ENCODE measurements at places on chromosomes 4 and X. TPM values are rescaled to one million over a fixed set of nuclear protein-coding genes. Genes with fewer than 3 reads are reported as not detected.

GRCh38 chr4:7365462-7366179 is 69.1 kb downstream of the PSAPL1 start:
- no peak for DNase-seq
- no peak overlapping the region for H3K27ac ChIP-seq
- H3K27me3 ChIP-seq: no peaks in the 10 kb centered on the region
- H3K4me3 ChIP-seq: no peak overlapping the region
- peaks cover 19% of the 10 kb centered on the region for H3K4me1 ChIP-seq
- H3K36me3 ChIP-seq: no peaks in the 10 kb centered on the region

GRCh38 chr4:150136036-150136435 is 57.8 kb downstream of the DCLK2 start:
- H3K4me3 ChIP-seq: no peak overlapping the region
- H3K4me1 ChIP-seq: peaks cover 48% of the 10 kb centered on the region
- H3K27ac ChIP-seq: no peak overlapping the region
- H3K36me3 ChIP-seq: no peaks in the 10 kb centered on the region
- DNase-seq: no peak

GRCh38 chrX:38149016-38149415 is 71.7 kb downstream of the SRPX start:
- no peak overlapping the region for H3K4me3 ChIP-seq
- no peak overlapping the region for H3K27ac ChIP-seq
- DNase-seq: no peak
- H3K4me1 ChIP-seq: no peaks in the 10 kb centered on the region

PIR gene
- 17.2 TPM for total RNA-seq

HOPX gene
- total RNA-seq: 51.5 TPM

MAGEA12 gene
- not detected for total RNA-seq

ANKRD17 gene
- total RNA-seq: 41.1 TPM

ADGRL3 gene
- 5.4 TPM for total RNA-seq

DNA sequence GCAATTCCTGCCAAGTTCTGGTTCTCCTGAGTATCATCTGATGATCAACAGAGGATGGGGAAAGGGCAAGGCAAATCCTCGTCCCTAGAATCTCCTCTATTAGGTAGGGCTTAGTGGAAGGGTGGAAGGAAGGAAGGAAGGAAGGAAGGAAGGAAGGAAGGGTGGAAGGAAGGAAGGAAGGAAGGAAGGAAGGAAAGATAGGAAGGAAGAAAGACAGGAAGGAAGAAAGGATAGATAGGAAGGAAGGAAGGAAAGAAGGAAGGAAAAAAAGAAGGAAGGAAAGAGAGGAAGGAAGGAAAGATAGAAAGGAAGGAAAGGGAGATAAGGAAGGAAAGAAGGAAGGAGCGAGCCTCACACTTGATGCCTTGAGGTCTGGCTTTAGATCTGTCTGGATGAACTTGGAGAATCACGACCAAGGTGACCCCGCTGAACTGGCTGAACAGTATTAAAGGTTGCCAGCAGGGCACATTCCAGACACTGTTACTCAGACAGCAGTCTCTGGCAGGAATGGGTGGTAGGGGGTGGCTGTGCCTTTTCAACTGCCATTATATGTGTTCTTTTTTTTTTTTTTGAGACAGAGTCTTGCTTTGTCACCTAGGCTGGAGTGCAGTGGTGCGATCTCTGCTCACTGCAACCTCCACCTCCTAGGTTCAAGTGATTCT is 57.1 kb downstream of the MAP7D2 start:
- H3K4me3 ChIP-seq: no peak overlapping the region
- no peak for DNase-seq
- no peak overlapping the region for H3K27ac ChIP-seq
- no peaks in the 10 kb centered on the region for H3K27me3 ChIP-seq

SASH3 gene
- 8.7 TPM for total RNA-seq

GRCh38 chr4:21948347-21949072 is at the start of gene KCNIP4:
Gene KCNIP4, minus strand, starts transcription at chr4:21948772.
- H3K4me1 ChIP-seq: peaks cover 13% of the 10 kb centered on the region
- no peaks in the 10 kb centered on the region for H3K36me3 ChIP-seq
- peak within 1 kb of the TSS; percentile 69 for H3K4me3 ChIP-seq
- peaks cover 18% of the 10 kb centered on the region for H3K27me3 ChIP-seq
- DNase-seq: no peak

RAI2 gene
- total RNA-seq: 19.6 TPM

GRCh38 chr4:185479507-185479971 is 8.0 kb upstream of the CCDC110 start:
- no peaks in the 10 kb centered on the region for H3K27me3 ChIP-seq
- H3K4me3 ChIP-seq: no peak overlapping the region
- no peaks in the 10 kb centered on the region for H3K36me3 ChIP-seq

GRCh38 chr4:7876201-7876875 is 63.3 kb downstream of the AFAP1 start:
- H3K36me3 ChIP-seq: no peaks in the 10 kb centered on the region
- peak overlapping the region; percentile 3 for H3K4me3 ChIP-seq
- H3K4me1 ChIP-seq: peaks cover 88% of the 10 kb centered on the region
- DNase-seq: peak; percentile 72
- H3K27me3 ChIP-seq: no peaks in the 10 kb centered on the region
- peak overlapping the region; percentile 54 for H3K27ac ChIP-seq

DNA sequence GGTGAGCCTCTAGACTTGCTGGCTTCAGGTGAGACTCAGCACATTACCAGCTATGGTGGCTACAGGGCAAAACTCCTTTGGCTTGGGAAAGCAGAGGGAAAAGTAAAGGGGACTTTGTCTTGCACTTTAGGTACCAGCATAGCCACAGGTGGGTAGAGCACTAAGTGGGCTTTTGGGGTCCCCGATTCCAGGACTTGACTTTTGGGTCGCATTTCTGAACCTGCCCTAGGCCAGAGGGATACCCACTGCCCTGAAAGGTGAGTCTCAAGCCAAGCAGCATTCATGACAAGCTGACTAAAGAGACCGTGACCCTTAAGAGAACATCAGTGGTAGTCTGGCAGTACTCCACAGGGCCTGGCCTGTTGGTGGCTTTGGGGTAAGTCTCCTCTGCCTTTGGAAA is 224.8 kb downstream of the CFAP299 start:
- H3K4me3 ChIP-seq: no peak overlapping the region
- H3K27me3 ChIP-seq: no peaks in the 10 kb centered on the region
- DNase-seq: no peak

DNA sequence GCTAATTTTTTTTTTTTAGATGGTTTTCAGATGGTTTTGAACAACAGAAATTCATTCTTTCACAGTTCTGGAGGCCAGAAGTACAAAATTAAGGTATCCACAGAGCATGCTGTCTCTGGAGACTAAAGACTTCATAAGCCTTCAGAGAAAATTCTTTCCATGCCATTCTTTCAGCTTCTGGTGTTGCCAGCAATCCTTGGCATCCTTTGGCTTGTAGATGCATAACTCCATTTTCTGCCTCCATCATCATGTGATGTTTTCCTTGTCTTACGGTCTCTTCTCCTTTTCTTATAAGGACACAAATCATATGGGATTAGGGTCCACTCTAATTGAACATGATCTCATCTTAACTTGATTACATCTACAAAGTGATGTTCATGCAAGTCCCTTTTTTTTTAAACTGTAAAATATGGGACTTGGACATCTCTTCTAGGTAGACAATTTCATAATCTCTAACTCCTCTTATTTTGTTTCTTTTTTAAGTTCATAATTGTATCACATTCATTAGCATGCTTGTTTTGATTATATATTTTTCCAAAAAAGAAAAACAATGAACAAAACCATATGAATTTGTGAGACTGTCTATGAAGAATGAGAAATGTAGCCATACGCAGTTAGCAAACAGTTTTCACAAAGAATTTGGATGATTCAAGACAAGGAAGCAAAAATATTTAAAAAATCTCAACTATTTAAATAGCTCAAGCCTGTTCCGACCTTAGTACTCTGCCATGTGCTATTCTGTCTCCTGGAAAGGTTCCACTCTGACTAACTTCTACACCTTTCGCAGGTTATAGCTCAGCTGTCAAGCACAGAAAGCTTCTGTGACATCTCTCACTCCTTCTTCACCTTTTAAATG is 53.1 kb upstream of the GIMD1 start:
- no peak for DNase-seq
- H3K27ac ChIP-seq: no peak overlapping the region
- H3K4me3 ChIP-seq: no peak overlapping the region
- H3K36me3 ChIP-seq: no peaks in the 10 kb centered on the region
- H3K4me1 ChIP-seq: peaks cover 11% of the 10 kb centered on the region

MAGEC3 gene
- total RNA-seq: not detected

GRCh38 chr4:181181331-181181730 is 1061.9 kb upstream of the TENM3 start:
- DNase-seq: no peak
- H3K27me3 ChIP-seq: no peaks in the 10 kb centered on the region
- H3K27ac ChIP-seq: no peak overlapping the region
- H3K4me1 ChIP-seq: no peaks in the 10 kb centered on the region

- DNase-seq: no peak
- peaks cover 56% of the 10 kb centered on the region for H3K36me3 ChIP-seq
- no peaks in the 10 kb centered on the region for H3K27me3 ChIP-seq
- no peaks in the 10 kb centered on the region for H3K4me1 ChIP-seq
- H3K27ac ChIP-seq: no peak overlapping the region
- H3K4me3 ChIP-seq: no peak overlapping the region
Measured at GRCh38 chr4:159337041-159337440, 234.2 kb downstream of the RAPGEF2 start.
